Thyroid gland (tissue), 4 donors: ENCODE measurements at places on chromosomes 3 and 15.

- DNase-seq: no peak
These were observed 278.0 kb downstream of the ZBBX start for GRCh38 chr3:167102071-167102470.

DNA sequence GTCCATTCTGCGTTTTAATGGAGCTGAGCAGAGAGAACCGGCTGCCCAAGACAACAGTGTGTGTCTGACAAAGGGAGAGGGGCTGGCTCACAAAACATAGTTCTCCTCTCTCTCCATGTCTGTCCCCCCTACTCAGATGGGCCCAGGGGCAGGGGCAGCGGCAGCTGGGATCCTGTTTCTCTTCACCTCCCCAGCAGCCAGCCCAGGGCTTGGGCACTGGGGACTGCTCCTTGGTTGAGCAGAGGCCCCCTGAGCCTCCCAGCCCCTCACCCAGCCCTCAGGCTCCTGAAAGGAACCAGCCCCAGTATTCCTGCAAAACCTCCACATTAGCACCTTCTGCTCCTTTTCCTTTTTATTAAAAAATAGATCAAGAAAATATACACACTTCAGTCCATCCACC lies 17.8 kb downstream of the TPRA1 start:
- no peak for DNase-seq

GRCh38 chr15:95280711-95281110 lies 1049.3 kb downstream of the MCTP2 start:
- DNase-seq: no peak

DNA sequence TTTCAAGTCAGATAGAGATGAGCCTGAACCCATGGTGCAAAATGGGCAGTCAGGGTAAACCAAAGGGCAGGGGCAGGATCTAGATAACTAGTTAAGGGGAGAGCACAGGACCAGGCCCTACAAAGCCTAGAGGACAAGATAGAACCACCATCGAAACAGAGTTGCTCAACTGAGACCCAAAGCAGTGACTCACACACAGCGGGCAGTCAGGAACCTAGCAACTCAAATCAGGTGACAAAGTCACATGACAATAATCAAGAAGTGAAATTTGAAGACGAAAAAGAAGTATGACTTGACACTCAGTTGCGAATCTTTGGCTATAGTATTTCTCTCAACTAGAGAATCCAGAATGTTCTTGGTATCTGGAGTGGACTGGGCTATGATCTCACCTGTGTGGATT lies 136.0 kb upstream of the PTPRG start:
- DNase-seq: no peak

DNA sequence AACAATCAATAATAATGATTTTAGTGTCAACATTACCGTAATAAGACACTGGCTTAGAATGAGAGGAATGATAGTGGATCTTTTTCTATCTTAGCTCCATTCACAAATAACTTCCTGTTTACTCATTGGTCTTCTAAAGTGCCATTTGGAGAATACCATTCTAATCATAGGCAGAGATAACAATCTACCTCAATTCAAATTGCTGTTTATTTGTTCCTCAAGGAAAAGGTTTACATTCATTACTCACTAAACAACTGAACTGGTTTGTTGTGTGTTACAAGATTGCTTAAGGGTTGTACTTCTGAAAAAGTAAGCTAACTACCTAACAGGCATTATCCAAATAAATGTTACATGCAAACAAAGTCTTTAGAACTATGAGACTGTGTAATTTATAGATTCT lies 8.1 kb upstream of the PCOLCE2 start:
- DNase-seq: no peak

DNA sequence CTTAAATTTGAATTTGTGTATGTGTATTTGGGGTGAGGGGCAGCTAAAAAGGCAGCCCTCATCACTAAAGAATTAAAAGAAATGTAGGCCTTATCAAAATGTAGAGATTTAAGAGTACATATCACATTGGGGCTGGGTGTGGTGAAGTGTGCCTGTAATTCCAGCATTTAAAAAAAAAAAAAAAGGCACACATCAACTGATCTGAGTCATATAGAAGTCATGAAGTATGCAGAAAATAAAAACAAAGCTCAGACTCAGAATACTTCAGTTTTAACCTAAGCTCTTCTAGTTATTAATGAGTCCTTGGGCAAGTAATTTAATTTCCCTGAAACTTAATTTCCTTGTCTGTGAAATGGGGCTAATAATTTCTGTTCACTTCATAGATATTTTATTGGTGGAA lies 31.6 kb downstream of the SLC24A1 start:
- no peak for DNase-seq

DNA sequence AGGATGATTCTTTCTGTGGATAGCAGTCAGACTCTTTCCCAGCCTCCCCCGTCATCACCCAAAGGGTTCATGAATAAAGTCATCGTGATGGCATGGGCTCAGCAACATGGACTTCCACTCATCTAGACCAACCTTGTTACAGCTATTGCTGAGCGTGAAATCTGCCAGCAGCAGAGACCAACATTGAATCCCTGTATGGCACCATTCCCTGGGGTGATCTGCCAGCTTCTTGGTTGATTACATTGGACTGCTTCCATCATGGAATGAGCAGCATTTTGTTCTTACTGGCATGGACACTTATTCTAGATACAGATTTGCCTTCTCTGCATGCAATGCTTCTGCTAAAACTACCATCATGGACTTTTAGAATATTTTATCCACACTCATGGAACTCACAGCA lies 195.6 kb upstream of the AZI2 start:
- DNase-seq: no peak

DNA sequence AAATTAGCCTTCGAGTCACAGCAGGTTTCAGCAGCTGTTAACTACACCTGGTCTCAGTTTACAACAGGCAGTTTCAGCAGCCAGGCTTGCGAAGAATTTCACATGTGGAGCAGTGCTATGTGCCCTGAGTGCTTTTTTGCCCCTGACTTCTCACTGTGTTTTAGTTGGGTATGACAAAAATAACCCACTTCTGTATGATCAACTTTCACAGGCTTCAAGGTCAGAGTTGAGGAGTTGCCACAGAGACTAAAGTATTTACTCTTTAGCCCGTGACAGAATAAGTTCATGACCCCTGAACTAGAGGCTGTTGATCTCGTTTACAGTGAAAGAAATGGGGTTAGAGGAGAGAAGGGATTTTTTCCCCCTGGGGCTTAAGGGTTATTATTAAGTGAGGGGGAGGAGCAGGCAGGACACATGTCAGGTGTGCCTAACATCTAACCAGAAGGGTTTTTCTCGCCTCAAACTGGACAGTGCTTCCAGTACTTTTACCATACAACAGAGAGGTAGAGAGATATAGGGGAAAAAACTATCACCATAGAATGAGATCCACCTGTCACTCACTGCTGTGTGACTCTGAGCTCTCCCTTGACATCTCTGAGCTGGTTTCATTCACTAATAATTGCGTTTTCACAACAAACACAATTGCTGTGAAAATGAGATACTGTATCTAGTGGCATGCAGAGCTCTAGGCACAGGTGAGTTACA lies 14.0 kb upstream of the TOPBP1 start:
- DNase-seq: no peak

- peak; percentile 3 for DNase-seq
These were observed 1038.8 kb downstream of the AGBL1 start for GRCh38 chr15:87118435-87118834.

- no peak for DNase-seq
These were observed 63.1 kb downstream of the CDC25A start for GRCh38 chr3:48125013-48125705.

GRCh38 chr15:100897221-100898151 lies 17.9 kb downstream of the ALDH1A3 start:
- DNase-seq: no peak

GRCh38 chr3:52324676-52325075 lies 8.6 kb downstream of the DNAH1 start:
- DNase-seq: no peak

GRCh38 chr3:122394173-122394572 lies 10.2 kb downstream of the FAM162A start:
- no peak for DNase-seq
